ENCODE measurements at places on chromosomes 12 and 14.
A peak's percentile ranks its signal among the peaks of the same experiment; 100 is the strongest.

DNA sequence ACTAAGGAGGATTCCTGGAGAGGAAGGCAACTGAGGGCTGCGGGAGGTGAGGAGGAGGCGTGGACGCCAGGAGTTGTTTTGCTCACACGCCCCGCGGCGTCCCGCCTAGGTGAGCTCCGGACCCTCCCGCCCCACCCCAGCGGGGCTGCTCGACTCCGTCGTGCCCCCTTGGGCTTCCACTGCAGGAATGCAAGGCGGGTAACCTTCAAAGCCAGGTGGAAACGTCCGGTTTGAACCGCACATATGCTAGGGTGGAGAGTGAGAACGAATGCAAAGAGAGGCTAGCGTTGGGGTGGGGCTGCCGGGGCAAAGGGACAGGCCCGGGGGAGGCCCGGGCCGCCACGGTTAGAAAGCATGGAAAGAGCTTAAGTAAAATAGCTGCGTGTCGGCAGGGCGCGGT is 5.4 kb upstream of the DPPA3 start:
- no peak for DNase-seq

DNA sequence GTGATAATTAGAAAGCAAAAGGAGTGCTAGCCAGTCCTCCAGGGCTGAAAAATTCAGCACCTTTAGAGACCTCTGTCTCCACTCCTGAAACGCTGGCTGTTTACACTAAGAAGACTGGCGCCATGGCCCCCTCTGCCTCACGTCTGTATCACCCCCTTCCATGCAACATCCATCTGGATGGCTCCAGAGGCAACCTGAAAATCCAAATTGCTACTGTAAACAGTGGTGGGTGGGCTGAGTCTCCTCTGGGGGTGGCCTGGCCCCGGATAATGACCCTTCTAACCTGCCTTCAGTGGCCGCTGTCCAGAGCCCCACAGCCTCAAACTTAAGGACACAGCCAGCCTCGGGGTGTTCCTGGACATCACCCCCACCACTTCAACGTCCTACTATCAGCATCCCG is 1.4 kb downstream of the PRKD1 start:
- DNase-seq, result peak; percentile 8

DNA sequence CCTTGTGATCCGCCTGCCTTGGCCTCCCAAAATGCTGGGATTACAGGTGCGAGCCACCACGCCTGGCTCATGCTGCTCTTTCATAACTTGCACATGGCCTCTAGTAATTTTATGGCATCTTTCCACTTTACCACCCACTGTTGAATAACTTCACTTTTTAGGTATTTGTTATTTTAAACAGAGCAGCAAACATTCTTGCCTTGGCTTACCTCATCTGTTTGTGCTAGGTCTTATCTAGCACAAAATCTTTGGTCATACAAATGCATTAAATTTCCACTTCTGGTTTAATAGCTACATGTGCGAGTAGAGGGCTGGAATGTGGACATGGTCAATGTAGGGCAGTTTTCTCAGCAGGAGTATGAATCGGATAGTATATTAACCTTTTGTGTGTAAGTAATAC is 38.8 kb upstream of the ATF7IP start:
- DNase-seq, result no peak

- DNase-seq, result no peak
Observed at GRCh38 chr14:81517798-81518398, 15.8 kb downstream of the SEL1L start.

- DNase-seq, result no peak
Observed at GRCh38 chr12:27618836-27619235, 77.4 kb upstream of the REP15 start.

GRCh38 chr14:95564060-95564459 is 29.2 kb downstream of the GLRX5 start:
- DNase-seq, result no peak

All from NCI-H1694 (cell line).